ENCODE measurements at places on chromosomes 13 and 19.

DNA sequence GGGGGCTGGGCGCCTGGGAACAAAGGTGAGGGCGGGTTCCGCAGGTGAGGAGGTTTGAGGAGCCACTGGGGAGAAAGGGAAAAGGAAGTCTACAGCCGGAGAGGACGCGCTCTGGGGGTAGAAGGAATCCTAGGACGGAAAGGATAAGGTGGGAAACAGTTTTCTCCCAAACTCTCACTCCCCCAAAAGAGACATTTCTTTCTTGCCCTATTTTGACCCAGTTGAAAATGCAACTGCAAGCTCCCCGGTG, 651 bp upstream of the POLR1D start:
- no peak for DNase-seq

DNA sequence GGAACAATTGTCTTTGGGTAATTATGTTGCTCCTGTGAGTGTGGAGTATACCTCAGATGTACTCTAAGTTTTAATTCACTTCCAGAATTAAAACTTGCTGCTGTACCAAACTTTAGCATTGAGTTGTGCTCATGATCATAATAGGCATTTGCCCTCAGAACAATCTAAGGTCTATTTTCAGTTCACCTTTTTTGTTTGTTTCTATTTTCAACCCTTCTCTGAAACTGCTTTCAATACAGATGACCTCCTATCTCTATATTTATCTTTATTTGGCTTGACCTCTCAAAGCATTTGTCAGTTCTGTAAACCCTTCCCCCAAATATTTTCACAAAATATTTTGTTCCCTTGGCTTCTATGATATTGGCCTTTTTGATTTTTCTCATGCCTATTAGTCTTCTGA, 873.0 kb downstream of the OLFM4 start:
- no peak for DNase-seq

GRCh38 chr19:50981587-50982146, 2.0 kb downstream of the KLK7 start:
- no peak for DNase-seq

DNA sequence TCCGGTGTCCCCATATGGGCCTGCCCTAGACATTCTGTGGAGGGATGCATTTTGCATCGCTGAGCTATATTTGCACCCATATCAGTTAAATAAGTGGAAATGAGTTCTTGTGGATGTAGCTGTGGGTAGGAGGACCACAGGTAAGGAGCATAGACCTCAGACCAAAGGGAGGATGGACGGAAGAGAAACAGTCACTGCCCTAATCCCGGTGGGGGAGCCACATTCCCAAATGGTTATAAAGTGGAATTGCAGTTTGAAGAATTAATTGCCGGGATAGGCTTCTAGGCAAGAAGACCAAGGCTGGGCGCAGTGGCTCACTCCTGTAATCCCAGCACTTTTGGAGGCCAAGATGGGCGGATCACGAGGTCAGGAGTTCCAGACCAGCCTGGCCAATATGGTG, 1.8 kb downstream of the SDHAF1 start:
- no peak for DNase-seq

GRCh38 chr19:14150041-14150769, 13.8 kb upstream of the ASF1B start:
- DNase-seq: no peak

DNA sequence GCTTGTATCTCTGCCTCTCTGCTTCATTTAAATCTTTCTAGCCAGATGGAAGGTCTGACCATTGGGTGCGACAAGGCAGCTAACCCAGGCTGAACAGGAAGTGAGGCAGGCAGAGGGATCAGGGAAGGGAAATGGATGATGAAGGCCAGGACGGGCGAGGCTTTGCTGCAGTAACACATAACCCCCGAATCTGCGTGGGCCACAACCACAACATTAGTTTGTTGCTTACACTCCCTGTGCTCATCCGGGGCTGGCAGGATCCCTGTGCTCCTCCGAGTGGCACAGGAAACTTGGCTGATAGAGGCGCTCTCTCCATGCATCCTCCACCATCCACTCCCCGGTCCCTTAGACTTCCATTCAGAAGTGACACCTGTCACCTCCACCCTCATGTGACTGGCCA, 1.1 kb upstream of the FLT3LG start:
- no peak for DNase-seq

- DNase-seq: no peak
Measured at GRCh38 chr19:38350883-38351282, 15.3 kb downstream of the CATSPERG start.

- DNase-seq: no peak
Measured at GRCh38 chr19:1700733-1701663, 48.6 kb upstream of the TCF3 start.

- DNase-seq: no peak
Measured at GRCh38 chr19:47598407-47599349, 10.3 kb upstream of the BICRA start.

- no peak for DNase-seq
Measured at GRCh38 chr13:33349288-33349985, 63.9 kb upstream of the STARD13 start.

- DNase-seq: no peak
Measured at GRCh38 chr19:51398096-51398704, 7.8 kb upstream of the C19orf84 start.

GRCh38 chr13:66586489-66586888, 643.6 kb downstream of the PCDH9 start:
- no peak for DNase-seq

DNA sequence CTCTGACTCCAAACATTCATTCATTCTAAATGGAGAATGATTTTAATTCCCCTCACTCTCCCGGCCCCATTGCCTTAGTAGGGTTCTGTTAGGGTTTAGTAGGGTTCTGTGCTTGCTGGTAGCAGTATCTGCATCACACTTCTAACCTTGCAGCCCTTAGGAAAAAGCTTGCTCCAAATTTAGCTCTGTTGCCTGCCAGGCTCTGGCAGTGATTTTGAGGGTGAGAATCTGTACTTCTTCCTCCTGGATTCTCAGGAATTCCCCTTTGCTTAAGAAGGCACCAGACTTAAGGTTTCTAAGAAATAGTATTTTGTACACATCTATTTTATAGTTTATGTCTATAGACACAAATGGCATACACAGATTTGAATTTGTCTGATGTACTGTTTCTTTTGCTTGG, 14.7 kb downstream of the B3GLCT start:
- no peak for DNase-seq

GRCh38 chr19:2754659-2755447, 15.0 kb upstream of the SLC39A3 start:
- DNase-seq: no peak

DNA sequence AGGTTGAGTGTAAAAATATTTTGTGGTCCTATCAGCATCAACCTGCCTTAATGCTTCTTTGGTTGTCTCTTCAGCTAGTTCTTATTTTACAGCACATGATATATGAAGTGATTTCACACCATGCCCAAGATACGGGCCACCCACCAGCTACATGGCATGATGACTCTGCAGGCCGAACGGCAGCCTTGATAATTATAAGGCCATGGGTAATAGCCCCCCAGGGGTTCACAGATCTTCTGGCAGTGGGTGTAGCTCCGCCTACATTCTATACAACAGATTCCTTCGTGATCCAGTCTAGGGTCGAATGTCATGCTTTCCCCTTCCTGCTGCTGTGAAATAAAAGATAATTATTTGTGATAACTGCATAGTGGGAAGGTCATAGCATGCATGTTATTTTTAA, 36.1 kb downstream of the CNMD start:
- no peak for DNase-seq

- DNase-seq: no peak
Measured at GRCh38 chr13:39952249-39953233, 297.1 kb downstream of the COG6 start.

GRCh38 chr19:34573226-34573864, 91.8 kb downstream of the WTIP start:
- DNase-seq: no peak

GRCh38 chr13:80430561-80430960, 89.6 kb upstream of the SPRY2 start:
- peak; percentile 12 for DNase-seq

DNA sequence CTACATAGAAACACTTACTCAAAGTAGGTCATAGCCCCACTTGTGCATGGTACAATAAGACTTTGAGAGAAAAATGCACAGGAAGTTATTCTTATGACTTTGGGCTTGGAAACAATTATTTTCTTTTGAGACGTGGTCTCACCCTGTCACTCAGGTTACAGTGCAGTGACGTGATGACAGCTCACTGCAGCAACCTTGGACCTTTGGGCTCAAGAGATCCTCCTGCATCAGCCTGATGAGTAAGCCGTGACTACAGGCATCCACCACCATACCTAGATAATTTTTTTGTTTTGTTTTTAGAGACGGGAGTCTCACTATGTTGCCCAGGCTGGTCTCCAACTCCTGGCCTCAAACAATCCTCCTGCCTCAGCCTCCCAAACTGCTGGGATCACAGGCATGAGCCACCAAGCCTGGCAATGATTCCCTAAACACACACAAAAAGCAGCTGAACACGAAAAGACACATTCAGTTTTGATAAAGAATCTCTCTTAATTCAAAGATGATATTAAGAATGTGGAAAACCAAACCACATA, 17.9 kb downstream of the NLRP9 start:
- no peak for DNase-seq

GRCh38 chr13:106143392-106143791, 392.1 kb downstream of the EFNB2 start:
- no peak for DNase-seq

- no peak for DNase-seq
Measured at GRCh38 chr13:69461397-69461796, 646.2 kb upstream of the ATXN8OS start.

DNA sequence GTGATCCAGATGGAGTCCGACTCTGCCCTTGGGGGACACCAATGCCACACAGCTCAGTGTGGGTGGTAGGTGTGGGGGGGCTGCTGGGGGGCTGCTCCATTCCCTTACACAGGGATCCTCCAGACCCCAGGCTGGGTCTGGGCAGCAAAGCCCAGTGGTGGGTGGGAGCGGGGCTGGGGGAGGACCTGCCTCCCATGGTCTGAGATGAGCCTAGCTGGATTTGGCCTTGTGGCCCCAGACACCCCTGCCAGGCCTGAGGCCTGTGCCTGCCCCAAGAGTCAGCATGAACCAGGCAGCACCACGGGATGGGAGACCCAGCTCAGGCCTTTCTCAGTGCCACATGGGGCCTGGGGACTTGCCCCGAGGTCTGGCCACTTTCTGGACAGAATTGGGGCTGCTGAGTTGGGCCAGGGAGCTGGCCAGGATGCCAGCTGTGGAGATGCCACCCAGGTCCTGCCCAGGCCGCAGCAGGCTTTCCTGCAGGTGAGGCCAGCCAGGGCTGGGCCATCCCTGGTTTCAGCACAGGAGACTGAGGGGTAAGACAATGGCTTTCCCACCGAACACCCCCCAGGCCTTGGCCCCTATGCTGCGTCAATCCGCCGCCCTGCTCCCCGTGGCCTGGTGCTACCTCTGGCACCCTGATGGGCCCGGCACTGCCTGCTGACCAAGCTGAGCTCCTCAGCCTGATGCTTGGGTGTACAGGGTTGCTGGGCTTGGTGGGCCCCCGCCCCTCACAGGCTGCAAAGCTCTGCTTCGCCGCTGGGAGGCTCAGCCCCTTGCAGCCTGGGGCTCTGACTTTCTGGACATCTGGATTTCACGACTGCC, 24.2 kb downstream of the CEBPG start:
- DNase-seq: no peak

- no peak for DNase-seq
Measured at GRCh38 chr13:30616927-30617314, 799 bp upstream of the USPL1 start.

GRCh38 chr19:15248648-15249527, 16.6 kb upstream of the EPHX3 start:
- DNase-seq: no peak

DNA sequence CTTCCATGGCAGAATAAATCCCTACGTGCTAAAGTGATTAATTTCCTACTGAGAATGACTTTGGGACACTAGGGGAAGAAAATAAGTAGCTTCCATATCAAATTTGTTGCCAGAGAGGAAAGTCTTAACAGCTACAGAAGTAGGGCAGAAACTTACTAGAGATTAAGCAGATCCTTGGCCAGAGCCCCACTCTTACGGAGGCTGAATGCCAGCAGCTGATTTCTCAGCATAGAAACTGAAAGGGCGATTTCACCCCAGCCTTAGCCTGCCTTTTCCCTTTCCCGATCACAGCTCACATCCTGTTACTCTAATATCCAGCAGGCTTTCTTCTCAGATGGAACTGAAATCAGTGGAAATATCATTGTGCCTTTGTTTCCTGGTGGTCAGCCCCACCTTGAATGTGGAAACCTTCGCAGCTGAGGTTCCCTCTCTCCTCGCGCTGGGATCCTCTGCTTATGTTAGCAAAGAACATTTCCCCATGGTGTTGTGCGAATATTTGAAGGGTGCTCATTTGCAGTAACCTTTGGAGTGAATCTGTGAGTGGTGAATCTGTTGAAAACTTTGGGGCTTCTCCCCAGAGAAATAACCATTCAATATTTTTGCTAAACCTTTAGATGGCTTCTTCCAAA, 8.4 kb downstream of the FAM124A start:
- DNase-seq: no peak

DNA sequence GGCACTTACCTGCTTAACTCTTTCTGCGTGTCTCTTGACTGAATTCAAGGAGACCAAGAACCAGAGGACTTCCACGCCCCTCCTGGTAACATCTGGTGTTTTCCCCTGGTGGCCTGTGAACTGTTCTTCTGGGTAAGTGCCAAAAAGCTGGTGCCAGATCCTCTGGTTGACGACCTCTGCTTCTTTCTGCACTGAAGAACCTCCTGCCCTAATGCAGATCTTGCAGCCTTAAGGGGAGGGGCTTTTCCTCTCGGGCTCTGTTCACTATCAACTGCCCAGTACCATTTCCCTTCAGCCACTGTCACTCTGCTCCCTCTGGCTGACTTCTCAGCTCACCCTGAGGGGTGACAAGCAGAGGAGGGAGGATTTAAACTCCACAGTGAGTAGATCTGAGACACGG, 6.1 kb upstream of the ERVV-1 start:
- DNase-seq: no peak

- DNase-seq: no peak
Measured at GRCh38 chr13:27379694-27380641, 44.5 kb upstream of the GTF3A start.

DNA sequence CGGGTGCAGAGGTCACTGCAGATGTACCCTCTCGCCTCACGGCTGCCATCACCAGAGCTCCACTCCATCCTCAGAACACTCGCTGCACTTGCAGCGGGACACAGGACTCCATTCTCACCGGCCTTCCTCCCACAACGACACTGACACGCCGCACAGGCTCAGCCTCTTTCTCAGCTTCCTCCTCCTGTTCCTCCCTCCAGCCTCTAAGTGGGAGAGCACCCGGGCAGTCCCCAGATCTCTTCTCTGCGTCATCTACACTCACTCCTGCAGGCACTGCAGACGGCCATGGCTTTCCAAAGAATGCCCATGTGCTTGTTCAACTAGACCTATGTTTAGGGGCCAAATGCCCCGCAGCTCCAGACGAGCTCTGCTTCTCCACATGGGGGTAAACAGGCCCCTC, 14.3 kb upstream of the FKRP start:
- DNase-seq: no peak
